Right lobe of liver (tissue), 6 donors: ENCODE measurements at places on chromosomes 6 and 20. TPM values are rescaled to one million over a fixed set of nuclear protein-coding genes. Genes with fewer than 3 reads are reported as not detected.

DNA sequence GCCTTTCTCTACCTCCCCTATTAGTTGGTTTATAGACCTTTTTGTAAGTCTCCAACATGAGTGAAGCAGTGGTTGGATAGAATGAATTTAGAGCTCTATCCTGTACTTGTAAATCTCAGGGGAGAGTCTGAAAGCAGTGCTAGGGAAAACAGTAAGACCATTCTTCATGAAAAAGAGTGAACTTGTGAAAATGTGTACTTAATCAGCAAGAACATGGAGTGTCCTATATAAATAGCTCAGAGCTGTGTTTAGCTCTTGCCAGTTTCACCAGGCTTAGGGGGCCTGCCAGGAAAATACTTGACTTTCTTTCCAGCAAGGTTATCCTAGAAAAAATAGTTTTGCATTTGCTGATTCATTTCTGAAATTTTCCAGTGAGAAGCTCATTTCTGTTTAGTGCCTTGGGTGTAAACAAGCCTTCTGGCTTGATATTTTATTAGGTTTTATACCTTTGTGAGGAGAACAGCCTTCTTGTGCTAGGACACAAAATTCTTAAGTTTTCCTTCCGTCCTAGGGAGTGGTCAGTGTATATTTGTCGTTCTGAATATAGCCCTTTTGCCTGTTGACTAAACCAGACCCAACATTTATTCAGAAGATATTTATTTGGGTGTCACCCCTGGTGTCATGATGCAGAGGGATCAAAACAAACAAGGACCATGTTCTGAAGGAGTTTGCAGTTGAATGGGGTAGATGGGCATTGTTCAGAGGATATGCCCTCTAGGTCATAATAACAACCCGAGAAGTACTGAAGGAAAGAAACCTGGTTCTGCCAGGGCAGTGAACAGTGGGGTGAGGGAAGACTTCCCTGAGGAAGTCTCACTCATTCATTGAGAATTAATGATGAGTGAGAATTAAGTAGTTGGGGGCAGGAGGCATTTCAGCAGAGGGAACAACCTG, 7.6 kb downstream of the ARFGEF2 start:
- no peaks in the 10 kb centered on the region for H3K27me3 ChIP-seq
- no peak for DNase-seq
- no peak overlapping the region for H3K27ac ChIP-seq
- H3K36me3 ChIP-seq: no peaks in the 10 kb centered on the region
- no peaks in the 10 kb centered on the region for H3K4me1 ChIP-seq

Gene FERMT1
- 1.2 TPM for total RNA-seq

GRCh38 chr6:747921-748320, 55.0 kb upstream of the EXOC2 start:
- H3K4me3 ChIP-seq: no peak overlapping the region
- no peaks in the 10 kb centered on the region for H3K4me1 ChIP-seq
- H3K36me3 ChIP-seq: no peaks in the 10 kb centered on the region
- no peak for DNase-seq

Gene SCRT2
- not detected for total RNA-seq

- no peaks in the 10 kb centered on the region for H3K36me3 ChIP-seq
- H3K27me3 ChIP-seq: no peaks in the 10 kb centered on the region
- H3K4me1 ChIP-seq: peaks cover 9% of the 10 kb centered on the region
- H3K4me3 ChIP-seq: no peak overlapping the region
- DNase-seq: no peak
These were observed 4.4 kb upstream of the CCDC28A start for GRCh38 chr6:138769102-138769676.

Gene CFAP206
- total RNA-seq: not detected

DNA sequence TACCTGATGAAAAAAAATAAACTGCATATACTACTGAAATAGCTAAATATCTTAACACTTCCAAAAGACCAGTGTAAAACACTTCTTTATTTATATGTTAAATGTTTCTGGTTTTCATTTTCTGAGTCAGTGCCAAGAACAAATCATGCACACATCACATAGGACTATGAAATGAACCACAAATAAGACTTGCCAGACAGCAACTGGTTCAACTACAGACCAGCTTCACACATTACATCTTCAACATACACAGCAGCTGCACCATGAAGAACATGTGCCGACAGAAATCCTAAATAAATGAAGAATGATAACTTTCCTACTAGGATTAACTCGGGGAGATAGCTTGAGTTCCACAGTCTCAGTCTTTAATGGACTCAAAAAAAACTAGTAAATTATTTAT, 168.3 kb upstream of the STXBP5 start:
- no peak for DNase-seq
- no peak overlapping the region for H3K27ac ChIP-seq
- no peak overlapping the region for H3K4me3 ChIP-seq
- no peaks in the 10 kb centered on the region for H3K4me1 ChIP-seq
- no peaks in the 10 kb centered on the region for H3K27me3 ChIP-seq
- no peaks in the 10 kb centered on the region for H3K36me3 ChIP-seq

DNA sequence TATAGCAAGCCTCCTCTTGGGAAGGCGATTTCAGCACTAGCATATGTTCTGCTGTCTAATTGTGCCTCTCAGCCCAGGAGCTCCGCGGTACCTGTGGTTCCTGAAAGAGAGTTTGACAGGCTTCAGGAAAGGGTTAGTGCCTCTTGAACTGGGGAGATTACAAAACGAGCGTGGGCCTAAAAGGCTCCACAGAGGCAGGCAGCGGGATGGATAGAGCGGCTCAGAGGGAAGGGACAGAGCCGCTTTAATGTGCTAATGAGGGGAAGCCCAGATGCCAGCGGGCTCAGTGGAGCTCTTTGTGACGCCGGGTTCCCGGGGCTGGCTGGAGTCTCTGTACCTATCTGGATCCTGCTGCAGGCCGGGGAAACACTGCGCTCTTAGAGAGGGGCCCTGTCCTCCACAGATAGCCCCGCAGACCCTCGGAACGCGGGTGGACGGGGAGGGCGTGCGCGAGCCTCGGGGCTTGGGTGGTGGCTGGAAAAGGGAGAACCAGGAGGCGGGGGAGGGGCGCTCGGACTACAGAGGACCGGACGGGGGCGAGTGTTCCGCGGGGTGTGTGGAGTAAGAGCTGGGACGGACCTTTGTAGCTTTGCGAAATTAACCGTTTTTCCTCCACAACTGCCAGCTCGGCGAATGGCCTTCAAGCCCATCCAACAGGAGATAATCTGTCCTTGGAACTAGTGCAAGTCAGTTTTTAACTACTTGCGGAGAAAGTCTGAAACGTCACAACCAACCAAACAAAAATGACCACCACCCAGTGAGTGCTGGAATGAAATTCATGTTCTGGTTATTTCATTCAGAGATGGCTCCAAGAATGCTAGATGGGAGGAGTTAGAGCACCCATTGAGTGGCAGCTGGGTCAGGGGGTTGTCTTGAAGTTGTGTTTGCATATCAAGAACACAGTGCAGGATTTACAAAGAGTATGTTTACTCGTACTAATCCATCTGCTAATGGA, 13.0 kb downstream of the SLC35F1 start:
- no peak overlapping the region for H3K4me3 ChIP-seq
- H3K27me3 ChIP-seq: no peaks in the 10 kb centered on the region
- no peak overlapping the region for H3K27ac ChIP-seq
- DNase-seq: peak; percentile 63
- peaks cover 4% of the 10 kb centered on the region for H3K4me1 ChIP-seq
